ENCODE measurements at places on chromosomes 3 and 15. TPM values are rescaled to one million over a fixed set of nuclear protein-coding genes. Genes with fewer than 3 reads are reported as not detected.

The DUOXA1 gene
- total RNA-seq, result not detected

- DNase-seq, result no peak
Observed at GRCh38 chr15:51366920-51367319, 25.5 kb downstream of the GLDN start.

DNA sequence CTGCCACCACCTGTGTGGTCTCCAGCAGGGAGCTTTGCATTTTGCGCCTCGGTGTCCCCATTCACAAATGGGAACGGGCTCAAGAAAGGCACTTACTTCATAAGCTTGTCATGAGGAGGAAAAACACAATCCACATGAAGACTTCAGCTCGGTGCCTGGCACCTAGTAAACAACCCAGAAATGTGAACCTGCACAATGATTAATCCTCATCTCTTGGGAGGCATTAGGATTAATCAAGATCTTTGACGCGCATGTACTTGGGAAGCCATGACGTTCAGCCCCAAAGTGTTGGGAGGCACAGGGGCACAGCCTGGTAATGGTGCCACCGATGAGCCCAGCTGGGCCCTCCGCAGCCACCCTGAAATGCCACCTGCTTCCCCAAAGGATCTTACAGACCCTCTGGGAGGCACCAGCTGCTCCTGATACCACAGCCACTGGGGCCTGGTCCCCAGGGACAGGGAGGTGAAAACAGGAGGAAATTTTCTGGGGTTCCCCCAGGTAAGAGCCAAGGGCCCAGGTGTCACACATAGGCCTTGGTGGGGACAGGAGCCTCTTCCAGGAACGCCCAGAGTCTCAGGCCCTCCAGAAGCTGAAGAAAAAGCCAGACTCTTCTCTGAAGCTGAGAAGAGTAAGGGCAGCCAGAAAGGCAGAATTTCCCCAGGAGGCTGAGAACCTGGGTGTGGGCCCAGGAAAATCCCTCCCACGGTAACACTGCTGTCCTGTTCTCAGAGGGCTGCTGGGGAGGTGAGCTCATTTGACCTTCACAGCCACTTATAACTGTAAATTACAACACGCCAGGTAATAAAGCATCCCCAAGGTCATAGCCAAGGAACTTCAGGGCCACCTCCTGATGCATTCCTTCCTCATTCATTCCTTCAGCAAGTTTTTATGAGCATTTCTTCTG is 507.5 kb downstream of the SHQ1 start:
- DNase-seq, result no peak

The C3orf85 gene
- not detected for total RNA-seq

The PRTG gene
- total RNA-seq, result 8.6 TPM

The TIMP4 gene
- not detected for total RNA-seq

GRCh38 chr3:33911525-33912322 is 113.3 kb downstream of the PDCD6IP start:
- DNase-seq, result no peak

GRCh38 chr3:171260899-171261298 is 199.3 kb downstream of the TNIK start:
- DNase-seq, result no peak

The CIB2 gene
- 7.5 TPM for total RNA-seq

DNA sequence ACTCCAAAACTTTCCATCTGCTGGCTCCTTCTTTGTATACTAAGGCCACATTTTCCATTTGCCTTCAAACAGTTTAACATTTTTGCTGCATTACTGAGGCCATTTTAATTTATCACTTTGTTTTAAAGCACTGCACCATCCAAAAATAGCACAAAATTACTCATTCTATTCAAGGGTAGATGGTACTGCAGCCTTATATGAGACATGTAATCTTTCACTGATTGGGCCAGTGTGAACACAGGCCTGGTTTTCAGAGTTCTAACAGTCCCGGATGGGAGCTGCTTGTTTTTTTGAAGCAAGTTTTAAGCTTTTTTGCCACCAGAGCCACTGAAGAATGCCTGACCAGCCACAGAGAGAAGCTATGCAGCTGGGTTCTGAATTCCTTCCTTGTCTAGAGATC is 172.3 kb upstream of the TSC22D2 start:
- no peak for DNase-seq

DNA sequence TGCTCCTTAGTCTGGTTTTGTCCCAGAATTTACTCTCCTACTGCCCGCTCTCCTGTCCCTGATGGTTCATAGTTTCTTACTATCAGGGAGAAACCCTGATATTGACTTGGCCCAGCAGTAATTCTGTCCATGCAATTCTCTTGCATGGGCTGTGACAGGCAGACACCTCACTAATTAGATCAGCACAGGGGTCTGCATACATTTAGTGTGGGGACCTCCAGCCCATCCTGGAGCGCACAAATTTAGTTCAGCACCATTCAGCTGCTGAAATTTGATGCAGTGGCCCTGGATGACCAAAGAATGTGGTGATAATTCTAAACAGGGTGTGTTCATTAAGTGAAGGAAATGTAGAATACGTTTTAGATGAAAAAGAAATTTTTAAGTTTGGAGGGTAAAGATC is 555.5 kb upstream of the TBL1XR1 start:
- no peak for DNase-seq

The DYNLT2B gene
- 16.5 TPM for total RNA-seq

The SLC6A11 gene
- not detected for total RNA-seq

- DNase-seq, result no peak
Observed at GRCh38 chr3:131221731-131222130, 159.8 kb upstream of the NUDT16 start.

Data from glomerular endothelial cell (primary cell).